ENCODE measurements at places on chromosomes 5 and 9. TPM values are rescaled to one million over a fixed set of nuclear protein-coding genes. Genes with fewer than 3 reads are reported as not detected.

ZBED3 gene
- total RNA-seq, result 2.3 TPM

HRH2 gene
- total RNA-seq, result 15.6 TPM

ZDHHC11 gene
- total RNA-seq, result 12.7 TPM

TMEM171 gene
- not detected for total RNA-seq

N4BP3 gene
- total RNA-seq, result 13.7 TPM

SLC28A3 gene
- 1.0 TPM for total RNA-seq
